ENCODE measurements at places on chromosomes 16 and 17.

DNA sequence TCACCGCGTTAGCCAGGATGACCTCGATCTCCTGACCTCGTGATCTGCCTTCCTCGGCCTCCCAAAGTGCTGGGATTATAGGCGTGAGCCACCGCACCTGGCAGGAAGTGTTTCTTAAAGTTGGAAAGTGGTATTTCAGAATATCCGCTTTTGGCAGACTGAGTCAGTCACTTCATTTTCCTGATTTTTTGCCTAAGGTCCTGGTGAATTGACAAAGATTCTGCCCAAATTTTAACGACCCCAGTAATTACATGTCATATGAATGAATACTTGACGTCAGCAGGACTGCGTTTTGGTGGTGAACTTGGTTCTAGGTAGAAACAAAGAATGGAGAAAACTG, 4.5 kb upstream of the BRCA1 start:
- no peak for DNase-seq

GRCh38 chr17:1803280-1803679, 26.4 kb downstream of the SMYD4 start:
- no peak for DNase-seq

GRCh38 chr16:71781741-71782140, 26.9 kb downstream of the AP1G1 start:
- DNase-seq, result no peak

DNA sequence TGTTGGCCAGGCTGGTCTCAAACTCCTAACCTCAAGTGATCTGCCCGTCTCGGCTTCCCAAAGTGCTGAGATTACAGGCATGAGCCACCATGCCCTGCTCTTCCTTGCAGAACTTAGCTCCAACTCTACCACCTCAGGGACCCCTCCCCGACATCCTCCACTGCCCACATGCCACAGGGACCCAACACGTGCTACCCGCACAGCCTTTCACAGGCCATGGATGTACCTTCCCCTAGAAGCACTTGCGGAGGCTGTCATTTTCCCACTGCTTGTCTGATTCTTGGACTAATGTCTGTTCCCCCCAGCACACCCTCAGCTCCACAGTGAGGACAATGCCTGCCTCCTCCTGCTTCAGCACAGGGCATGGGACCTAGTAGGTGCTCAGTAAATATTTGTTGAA, 147.4 kb downstream of the ZNF423 start:
- no peak for DNase-seq

DNA sequence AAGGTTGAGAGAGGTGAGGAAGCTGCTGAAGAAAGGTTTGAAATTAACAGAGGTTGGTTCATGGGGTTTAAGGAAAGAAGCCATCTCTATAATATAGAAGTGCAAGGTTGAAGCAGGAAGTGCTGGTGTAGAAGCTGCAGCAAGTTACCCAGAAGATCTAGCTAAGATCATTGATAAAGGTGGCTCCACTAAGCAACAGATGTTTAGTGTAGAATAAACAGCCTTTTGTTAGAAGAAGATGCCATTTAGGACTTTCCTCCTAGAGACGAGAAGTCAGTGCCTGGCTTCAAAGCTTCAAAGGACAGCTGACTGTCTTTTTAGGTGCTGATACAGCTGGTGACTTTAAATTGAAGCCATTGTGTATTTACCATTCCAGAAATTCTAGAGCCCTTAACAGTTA, 29.3 kb downstream of the GOSR1 start:
- no peak for DNase-seq

Data from CD4-positive, alpha-beta T cell treated with Interleukin-10 for 1 hour (primary cell).